ENCODE measurements at places on chromosomes 7 and 10.

DNA sequence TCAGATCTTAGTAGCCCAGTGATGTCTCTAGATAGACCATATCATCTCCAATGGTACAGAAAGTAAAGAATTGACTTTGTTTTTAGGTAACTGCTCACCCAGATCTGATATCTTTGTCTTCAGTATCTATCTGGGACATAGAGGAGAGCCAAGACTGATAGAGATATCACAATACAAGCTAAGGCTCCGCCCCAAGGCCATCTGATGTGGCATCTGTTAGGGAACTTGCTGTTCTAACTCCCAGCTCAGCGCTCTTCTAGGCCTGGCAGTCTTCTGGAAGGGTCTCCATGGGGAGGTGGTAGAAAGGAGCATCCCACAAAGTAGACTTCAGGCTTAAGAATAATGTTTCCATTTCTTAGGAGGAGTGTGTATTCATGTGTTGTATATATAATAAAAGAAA, 88.4 kb upstream of the SAMD8 start:
- DNase-seq = no peak

- DNase-seq = no peak
Observed at GRCh38 chr10:112698818-112699164, 251.3 kb upstream of the TCF7L2 start.

GRCh38 chr7:18144166-18144565, 116.5 kb upstream of the PRPS1L1 start:
- DNase-seq = no peak

- DNase-seq = no peak
Observed at GRCh38 chr10:111175787-111176186, 99.0 kb downstream of the ADRA2A start.

- no peak for DNase-seq
Observed at GRCh38 chr7:14179781-14180180, 190.3 kb upstream of the ETV1 start.

DNA sequence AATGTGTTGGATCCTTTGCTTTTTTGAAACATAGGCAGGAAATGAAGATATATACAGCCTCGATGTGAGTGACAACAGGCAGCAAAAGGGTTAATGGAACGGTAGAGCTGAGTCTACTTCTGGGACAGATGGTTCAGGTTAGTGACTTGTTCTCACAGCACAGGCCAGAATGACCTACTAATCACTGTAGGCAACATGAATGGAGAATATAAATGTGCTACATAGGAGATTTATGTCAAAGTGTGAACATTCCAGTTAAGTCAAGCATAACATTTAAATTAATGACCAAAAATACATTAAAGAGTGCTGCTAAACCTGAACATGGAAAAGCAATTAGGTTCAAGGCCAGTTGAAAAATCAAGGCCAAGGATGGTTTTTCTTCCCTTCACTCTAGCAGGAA, 235.2 kb downstream of the POU6F2 start:
- DNase-seq = no peak

- no peak for DNase-seq
Observed at GRCh38 chr7:124908259-124908658, 21.4 kb downstream of the POT1 start.

- DNase-seq = no peak
Observed at GRCh38 chr7:102119213-102119651, 167.4 kb upstream of the SH2B2 start.

DNA sequence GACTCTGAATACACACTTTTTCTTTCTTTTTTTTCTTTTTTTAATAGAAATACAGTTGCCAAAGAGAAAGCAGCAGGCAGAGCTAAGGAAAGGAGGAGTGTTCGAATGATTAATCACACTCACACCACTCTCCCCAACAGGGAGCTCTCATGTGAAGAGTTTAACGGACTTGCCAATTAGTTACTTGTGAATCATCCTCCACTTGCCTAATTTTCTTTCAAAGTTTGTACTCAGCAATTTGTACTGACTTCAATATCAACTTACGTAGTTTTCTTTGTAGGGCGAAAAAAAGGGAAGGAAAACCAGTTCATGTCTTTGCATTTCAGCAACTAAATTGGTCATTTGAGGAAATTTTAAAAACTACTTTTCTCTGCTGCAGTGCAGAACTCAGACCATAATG, 109.2 kb downstream of the PIP4K2A start:
- no peak for DNase-seq

GRCh38 chr10:13686331-13686752, 99.6 kb downstream of the PRPF18 start:
- no peak for DNase-seq

DNA sequence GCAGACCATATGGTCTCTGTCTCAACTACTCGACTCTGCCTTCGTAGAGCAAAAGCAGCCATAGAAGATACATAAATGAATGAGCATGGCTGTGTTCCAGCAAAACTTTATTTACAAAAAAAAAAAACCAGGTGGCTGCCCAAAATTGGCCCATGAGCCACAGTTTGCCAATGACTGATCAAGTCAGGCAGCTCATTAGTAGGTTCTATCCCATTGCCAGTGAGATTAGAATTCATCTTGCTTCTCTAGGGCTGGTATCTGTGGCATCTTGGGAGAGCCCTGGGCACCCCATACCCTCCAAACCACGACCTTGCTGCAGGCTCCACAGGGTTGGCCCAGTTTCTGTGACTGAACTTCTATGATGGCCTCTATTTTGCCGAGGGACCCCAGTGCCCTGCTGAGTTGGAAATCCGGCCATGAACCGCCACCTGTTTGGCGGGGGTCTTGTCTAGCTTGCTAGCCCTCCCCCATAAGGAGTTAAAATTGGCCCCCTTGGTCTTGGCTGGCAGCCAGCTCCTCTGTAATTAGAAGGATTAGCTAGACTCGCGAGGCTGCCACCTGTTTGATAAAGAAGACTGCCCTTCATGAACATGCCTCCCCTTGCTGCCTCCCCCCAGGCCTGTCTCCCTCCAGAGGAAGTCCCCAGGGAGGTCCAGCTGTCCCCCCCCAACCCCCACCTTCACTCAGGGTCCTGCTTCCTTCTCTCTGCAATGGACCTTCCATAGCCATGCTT, 83.9 kb downstream of the CHN2 start:
- no peak for DNase-seq

DNA sequence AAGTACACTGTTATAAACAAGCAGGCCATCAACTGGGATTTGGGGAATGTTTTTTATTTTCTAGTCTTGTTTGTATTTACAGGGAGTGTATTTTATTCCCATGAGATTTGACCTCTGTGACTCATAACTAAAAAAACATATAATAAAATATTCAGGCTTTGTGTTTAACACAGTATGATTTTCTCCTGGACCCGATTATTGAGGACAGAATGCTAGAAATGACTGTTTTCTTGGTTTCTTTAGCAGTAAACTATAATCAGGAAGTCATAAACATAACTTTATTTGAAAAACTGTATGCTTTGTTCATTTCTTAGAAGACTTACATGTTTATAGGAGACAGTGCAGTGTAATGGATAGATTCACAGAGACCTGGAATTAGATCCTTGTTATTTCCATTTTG, 2.1 kb downstream of the NHLRC2 start:
- no peak for DNase-seq

DNA sequence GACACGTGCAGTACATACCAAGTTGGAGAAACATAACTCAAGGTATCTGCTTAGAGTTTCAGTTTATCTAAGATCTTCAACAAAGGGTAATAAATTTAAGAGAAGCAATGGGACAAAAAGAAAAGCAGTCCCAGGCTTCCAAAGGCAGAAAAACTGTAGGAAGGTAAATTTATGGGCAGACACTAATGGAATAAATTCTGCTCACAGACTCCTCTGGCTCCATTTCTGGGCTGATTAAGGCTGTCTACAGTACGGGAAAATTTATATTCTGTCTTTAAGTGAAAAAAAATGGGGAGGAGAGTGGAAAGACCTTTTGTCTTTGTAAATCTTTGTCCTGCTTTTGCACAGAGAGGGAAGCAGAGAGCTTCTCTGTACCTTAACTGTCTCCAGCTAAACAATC, 587.5 kb upstream of the IGFBP3 start:
- DNase-seq = no peak

GRCh38 chr10:17655567-17656146, 11.7 kb downstream of the STAM start:
- no peak for DNase-seq

DNA sequence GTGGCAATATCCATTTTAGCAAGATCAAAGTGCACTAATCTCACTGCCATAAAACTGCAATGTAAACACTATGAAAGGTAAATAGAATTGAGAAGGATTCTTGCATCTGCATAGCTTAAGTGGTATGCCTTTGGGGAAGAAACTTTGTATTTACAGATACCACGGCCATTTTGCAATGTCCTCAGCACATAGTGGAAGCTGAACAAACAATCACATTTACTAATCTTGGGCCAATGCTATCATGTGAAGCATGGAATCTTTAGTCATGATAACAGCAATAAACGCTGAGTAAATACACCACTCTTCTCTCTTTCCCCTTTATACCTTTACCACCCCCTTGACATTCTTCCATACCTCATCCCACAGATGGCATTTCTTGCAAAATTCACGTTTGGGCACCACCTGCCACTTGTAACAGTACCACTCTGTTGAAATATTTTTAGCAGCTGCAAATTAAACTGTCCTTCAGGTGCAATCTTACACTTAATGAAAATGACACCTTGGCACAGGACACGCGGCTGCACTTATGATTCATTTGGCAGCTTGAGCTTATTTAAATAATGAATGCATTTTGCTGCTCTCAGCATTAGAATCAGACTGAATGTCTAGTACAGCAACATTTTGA, 171.8 kb downstream of the SEMA3A start:
- DNase-seq = no peak

DNA sequence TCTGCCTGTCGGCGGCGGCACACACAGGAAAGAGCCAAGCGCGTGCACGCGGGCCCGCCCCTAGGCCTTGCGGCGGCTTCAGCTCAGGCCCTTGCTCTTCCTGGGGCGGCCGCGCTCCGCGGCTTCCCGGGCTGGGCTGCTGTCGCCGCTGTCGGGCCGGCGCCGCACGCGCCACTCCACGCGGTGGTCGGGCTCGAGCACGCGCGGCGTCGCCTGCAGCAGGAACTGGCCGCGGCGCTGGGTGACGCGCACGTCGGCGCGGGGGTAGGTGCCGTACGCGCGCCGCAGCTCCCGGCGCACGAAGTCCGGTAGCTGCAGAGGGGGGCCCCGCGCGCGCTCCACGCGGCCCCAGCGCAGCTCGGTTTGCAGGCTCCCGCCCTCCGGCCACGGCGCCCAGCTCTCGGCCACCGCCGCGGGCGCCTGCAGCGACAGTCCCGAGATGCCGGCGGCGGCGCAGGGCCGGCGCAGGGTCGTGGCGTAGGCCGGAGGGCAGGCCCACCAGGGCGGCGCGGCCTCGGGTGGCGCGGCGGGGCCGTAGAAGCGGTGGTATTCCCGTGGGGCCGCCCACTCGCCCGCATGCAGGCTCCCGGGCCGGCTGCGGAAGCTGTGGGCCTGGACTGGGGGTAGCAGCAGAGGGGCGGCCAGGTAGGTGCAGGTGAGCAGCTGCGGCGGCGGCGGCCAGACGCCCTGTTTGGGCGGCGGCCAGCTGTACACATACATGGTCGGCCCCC, 804 bp downstream of the C10orf95 start:
- peak; percentile 82 for DNase-seq

DNA sequence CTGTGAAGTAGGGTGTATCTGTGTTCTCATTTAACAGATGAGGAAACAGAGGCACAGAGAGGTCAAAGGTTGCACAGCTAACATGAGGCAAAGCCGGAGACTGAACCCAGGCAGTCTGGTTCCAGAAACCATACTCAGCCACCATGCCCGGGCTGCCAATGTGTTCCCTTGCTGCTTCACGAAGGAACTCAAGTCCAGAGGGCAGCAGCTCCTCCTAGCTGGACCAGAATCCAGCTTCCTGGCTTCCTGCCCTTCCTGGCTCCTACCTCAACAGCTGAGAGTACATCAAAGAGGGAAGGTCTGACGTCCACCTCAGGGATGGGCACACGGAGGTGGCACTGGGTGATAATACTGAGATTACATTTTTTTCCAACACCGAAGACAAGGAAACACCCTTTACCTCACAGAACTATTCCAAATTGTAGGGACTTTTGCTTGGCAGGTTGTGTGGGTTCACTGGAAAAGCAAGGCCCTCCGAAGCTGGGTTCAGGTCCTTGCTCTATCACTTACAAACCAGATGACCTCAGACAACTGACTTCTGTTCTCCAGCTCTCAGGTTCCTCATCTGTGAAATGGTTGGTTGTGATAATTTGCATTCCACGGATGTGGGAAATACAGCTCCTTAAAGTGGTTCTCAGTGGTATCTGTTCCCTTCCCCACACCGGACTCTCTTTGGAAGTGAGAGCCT, 154.1 kb upstream of the ZMIZ1 start:
- DNase-seq = no peak

- DNase-seq = no peak
Observed at GRCh38 chr7:121000081-121000983, 11.8 kb downstream of the CPED1 start.

- no peak for DNase-seq
Observed at GRCh38 chr10:45427262-45427969, 53.4 kb downstream of the ALOX5 start.

- DNase-seq = no peak
Observed at GRCh38 chr10:103665162-103665889, 171.8 kb downstream of the NEURL1 start.

Measured in effector memory CD4-positive, alpha-beta T cell (primary cell).